ENCODE measurements at places on chromosomes 4 and X.

DNA sequence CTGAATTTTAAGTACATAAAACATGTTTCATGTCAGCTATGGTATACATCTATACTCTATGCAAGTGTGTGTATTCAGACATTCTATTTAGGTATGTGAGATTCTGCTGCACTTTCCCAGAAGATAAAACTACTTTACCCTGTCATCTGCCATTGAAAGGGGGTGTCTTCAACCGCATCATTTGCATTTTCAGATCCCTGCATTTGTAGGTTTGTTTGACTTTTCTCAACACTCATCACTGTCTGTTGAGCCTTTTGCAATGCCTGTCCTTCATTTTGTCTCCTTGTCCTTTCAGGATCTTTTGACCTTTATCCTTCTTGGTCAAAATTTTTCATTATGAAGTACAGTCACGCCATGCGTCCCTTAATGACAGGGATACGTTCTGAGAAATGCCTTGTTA lies 103.5 kb downstream of the TMA16 start:
- DNase-seq, result no peak

DNA sequence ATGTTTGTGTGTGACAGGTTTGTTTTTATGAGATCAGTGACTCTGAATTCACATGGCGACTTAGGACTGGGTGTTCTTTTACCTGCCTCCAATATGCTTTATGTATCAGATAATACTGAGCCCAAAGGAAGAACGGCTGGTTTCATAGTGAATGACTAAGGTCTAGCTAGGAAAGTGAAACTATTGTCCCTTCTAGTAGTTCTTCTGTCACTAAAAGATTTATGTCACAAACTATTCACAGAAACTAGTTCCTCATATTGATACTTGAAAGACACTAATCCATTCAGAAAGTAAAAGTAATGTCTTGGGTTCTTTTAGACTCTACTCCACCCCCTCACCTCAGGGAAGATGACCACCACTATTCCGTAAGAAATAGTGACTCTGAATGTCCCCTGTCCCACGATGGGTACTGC lies 81.7 kb downstream of the EGF start:
- no peak for DNase-seq

GRCh38 chr4:9898596-9899305 lies 117.3 kb downstream of the DRD5 start:
- DNase-seq, result no peak

GRCh38 chr4:85457752-85458467 lies 17.0 kb upstream of the ARHGAP24 start:
- no peak for DNase-seq

- no peak for DNase-seq
Observed at GRCh38 chr4:24067367-24068193, 177.7 kb upstream of the PPARGC1A start.

DNA sequence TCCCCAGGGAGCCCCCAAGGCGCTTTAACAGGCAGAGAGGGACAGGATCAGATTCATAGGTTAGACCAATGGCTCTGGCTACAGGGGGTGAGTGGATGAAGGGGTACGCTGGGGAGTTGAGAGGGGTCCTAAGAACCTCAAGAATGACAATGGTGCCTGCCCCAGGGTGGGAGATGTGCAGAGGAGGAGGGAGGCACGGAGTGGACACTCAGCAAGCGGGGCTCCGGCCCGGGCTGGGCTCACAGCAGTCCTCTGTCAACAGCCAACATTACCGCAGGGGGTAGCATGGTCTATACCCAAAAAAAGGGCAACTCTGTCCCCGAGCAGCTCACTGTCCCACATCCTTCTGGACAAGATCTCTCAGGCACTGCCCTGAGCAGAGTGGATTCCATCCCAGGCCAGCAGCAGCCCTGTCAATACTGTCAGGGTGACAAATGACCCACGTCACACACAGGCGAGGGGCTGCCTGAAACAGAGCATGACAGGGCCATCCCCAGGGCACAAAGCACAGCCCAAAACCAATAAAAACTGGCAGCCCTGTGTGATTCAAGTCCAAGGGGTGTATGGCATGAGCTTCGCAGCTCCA lies 47.7 kb upstream of the PPP2R2C start:
- DNase-seq, result no peak

DNA sequence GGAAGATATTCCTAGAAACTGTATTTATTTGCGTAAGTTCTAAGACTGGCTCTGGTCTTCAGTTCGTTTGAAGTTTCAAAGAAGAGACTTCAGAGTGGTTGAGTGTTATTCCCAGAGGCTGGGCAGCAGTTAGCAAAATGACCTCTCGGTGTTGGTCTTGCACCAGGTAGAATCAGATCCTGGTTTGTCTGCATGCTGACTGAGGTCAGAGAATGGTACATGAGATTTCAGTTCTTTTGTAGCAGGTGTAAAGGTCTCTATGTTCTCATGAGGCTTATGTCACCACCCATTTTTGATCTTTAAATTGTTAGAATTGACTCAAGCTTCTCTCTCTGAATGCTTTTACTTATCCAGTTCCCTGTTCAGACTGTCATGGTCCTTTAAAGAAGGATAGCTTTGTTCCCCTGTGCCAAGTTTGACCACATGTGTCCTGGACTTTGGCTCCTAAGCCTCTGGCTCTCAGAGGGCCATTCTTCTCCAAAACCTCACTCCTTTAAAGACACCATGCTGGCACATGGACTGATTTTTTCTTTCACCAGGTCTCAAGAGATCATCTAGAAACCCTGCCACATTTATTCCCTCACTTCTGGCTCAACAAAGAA lies 355.8 kb upstream of the BOD1L1 start:
- no peak for DNase-seq

GRCh38 chr4:144411119-144411518 lies 234.8 kb upstream of the HHIP start:
- no peak for DNase-seq

GRCh38 chr4:97942137-97942536 lies 201.1 kb downstream of the STPG2 start:
- DNase-seq, result no peak

- no peak for DNase-seq
Observed at GRCh38 chrX:136347706-136348105, 46.9 kb downstream of the ADGRG4 start.

DNA sequence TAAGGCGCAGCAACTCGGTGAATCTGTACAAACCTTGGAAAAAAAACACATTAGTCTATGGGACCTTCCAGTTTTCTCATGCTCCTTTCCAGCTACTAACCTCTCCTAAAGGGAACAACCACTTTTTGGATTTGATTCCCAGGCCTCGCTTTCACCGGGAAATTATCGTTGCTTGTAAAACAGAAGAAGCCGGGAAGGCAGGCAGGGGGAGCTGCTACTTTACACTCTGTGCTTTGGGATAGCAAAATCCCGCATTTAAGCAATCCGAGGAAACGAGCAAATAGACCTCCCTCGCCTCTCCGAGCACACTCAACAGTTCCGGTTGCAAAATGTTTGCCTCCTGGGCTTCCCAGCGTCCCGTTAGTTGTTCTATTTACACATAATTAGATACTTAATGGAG lies 1.2 kb downstream of the CD38 start:
- no peak for DNase-seq

GRCh38 chrX:84666086-84666485 lies 163.8 kb upstream of the HDX start:
- DNase-seq, result no peak

- DNase-seq, result no peak
Observed at GRCh38 chrX:119374736-119375135, 24.4 kb upstream of the SLC25A43 start.

GRCh38 chr4:138030375-138030774 lies 211.8 kb downstream of the SLC7A11 start:
- no peak for DNase-seq

- DNase-seq, result no peak
Observed at GRCh38 chrX:31314921-31315320, 243.1 kb upstream of the FTHL17 start.

DNA sequence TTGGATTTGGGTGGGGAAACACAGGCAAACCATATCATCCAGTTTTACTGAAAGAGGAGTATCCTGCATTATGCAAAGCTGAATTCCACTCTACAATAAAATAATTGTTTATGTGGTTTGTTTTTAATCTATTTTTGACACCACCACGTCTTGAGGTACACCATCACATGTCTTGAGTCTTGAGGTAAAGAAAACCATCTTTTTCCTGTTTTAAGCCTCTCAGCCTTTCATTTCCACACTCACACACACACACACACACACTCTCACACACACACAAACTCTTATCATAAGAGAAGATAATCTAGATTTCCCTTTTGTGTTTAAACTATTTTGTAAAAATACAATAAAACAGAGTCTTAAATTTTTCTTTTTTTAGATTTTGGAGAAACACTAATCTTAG lies 32.0 kb downstream of the SPIN3 start:
- peak; percentile 15 for DNase-seq

GRCh38 chr4:10500776-10501175 lies 43.5 kb upstream of the ZNF518B start:
- no peak for DNase-seq

DNA sequence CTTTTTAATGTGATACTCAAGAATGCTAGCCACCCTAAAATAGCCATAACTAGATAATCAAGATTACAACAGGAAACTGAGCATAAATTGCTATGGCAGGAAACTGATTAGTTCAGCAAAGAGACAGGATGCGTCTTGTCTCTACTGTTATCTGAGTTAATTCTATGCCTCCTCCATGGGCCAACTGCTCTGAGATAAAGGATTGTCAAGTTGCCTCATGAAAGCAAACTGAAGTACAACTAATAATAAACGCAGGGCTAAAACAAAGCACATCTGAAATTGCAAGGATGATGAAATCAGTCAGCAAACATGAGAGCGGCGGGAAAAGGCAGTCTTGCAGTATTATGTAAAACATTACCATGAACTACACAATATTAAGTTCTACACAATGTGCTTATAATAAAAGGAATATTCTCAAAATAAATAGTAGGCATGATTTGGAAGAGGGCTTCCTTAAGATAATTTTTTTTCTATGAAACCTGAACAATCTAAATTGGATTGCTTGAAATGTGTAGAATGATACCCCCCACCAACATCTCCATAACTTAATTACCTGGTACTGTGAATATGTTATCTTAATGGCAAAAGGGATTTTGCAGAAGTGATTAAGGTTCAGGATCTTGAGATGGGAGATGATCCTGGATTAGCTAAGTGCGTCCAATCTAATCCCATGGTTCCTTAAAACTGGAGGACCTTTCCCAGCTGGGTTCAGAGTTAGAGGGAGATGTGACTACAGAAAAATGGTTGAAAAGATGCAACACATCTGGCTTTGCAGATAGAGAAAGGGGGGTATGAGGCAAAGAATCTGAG lies 65.9 kb downstream of the ANTXR2 start:
- no peak for DNase-seq

DNA sequence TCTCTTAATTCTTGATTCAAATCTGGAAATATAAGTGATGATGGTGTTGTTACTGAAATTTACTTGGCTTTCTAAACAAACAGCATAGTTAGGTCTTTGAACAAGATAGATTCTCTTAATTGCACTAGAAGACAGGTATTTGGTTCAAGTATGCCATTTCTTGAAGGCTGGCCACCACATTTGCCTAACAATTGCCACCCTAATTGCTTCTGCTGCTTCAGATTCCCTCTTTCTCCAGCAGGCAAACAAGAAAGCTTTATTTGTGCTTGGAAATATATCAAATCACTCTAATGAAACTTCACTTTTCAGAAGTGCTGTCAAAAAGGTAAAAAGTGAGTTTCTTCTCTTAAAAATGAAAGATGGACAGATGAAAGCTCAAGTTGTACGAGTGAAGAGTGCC lies 418.6 kb downstream of the INPP4B start:
- no peak for DNase-seq

GRCh38 chr4:30330894-30331652 lies 389.1 kb upstream of the PCDH7 start:
- DNase-seq, result no peak

DNA sequence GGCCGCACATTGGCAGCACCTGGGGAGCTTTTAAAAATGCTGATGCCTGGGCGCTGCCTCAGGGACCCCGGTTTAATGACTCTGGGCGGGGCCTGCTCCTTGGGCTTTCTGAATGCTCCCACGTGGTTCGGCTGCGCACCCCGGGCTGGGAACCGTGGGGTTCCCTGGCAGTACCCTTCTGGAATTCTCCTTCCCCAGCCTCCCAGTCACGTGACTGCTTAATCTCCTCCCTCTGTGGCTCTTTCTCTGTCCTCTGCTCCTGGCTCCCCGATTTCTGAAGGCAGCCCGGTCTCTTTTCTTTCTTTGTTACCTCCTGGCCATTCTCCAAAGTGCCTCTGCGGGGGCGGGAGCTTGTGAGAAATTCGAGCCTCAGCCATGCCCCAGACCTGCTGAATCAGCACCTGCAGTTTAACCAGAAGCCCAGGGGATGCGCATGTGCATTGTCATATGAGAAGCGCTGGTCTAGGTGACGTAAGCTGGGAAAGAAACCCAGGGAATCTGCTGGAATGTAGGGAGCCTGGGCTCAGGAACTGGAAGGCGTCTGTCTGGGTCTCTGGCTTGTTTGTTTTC lies 16.6 kb downstream of the CLCN4 start:
- no peak for DNase-seq

GRCh38 chr4:11623726-11624037 lies 195.0 kb upstream of the HS3ST1 start:
- no peak for DNase-seq

DNA sequence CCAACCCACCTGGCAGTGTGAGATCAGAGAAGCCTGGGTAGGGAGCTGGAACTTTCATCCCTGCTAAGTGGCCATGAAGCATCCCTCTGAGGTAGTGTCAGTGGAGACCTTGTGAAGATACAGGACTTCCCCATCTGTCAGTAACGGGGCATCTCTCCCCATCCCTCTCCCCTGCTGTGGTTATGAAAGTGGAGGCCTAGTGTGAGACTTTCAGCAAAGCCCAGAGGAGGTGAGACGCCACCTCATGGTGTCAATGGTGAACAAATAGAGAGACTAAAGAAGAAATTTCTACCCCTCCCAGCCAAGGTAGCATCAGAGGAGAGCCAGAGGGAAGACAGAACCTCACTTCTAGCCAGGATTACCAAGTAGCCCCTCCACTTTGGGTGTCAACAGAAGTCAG lies 150.2 kb downstream of the VEGFC start:
- DNase-seq, result no peak

- DNase-seq, result peak; percentile 65
Observed at GRCh38 chr4:148216866-148217814, 225.1 kb downstream of the NR3C2 start.

- no peak for DNase-seq
Observed at GRCh38 chr4:10623862-10624261, 60.7 kb downstream of the CLNK start.

GRCh38 chr4:754221-755120 lies 48.8 kb downstream of the PCGF3 start:
- DNase-seq, result no peak

DNA sequence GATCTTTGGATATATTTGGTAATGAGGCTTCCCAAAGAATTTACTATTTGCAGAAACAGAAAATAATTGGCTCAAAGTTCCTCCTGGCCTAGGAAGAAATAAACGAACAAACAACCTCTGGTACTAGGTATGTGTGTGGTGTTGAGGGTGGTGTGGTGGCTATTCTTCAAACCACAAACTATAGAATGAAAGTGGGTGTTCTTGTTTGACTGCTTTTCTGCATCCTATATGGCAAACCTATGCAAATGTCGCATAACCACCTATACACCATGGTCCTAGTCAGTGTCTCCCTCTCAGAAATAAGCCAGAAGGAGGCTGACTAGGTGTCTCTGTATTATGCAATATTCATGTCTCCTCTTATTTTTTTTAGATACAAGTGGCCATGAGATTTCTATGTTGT lies 106.6 kb upstream of the PCDH18 start:
- no peak for DNase-seq

All from CD8-positive, alpha-beta T cell (primary cell).